ENCODE measurements at places on chromosomes 2 and 18.

DNA sequence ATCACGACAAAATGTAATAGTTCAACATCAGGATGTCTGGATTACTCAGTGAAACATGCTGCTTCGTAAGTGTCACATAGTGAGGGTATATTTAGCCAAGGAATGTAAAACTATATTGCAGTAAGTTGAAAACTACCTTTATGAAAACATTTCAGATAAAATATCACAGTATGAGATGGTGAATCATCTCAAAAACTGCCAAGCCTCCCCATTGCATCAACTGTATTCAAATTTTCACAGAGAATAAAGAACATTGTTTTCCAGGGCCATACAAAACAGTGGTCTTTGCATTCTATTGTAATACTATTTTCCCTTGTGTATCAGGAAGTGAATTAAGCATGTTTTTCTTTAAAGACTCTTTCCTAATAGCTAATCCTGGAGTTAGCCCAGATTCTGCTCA, 47.6 kb upstream of the MSTN start:
- no peak for DNase-seq

- DNase-seq: no peak
These were observed 47.6 kb downstream of the LONRF2 start for GRCh38 chr2:100274566-100275199.

DNA sequence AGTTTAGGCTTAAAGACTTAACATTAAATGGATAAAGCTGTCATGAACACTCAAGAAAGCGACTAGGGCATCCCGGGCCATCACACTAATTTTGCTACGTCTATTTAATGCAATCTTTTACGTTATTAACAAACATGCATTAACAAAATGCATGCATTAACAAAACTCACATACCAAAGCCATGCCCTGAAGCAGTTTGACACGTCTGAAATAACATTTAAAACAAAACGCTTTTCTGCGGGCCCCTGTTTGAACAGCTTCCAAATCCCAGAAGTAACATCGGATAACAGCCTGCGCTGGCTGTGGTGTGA, 458 bp downstream of the B4GALT6 start:
- DNase-seq: no peak

DNA sequence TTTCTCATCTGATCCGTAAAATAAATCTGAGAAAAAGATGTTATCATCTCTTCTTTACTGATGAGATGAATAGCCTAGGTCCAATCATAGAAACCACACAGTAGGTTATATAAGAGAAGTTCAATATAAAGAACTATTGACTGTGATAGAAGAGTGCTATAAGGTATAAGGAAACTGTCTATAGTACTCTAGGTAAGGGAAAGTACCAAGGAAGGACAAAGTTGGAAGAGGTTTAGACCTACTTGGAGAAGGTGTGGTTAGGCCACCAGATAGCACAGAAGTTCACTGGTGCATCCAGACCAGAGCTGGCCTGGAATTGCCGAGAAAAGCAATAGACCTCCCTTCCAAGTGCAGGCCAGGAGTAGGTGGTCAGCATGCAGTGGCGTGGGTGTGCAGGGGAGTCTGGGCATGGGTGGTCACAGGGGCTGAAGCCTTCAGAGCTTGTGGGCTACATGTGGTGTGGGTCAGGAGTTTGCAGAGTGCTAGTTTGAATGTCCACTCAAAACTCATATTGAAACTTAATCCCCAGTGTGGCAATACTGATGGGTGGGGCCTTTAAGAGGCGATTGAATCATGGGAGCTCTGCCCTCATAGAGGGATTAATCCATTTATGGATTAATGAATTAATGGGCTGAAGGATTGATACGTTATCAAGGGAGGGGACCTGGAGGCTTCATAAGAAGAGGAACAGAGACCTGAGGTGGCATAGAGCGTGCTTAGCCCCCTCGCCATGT, 86.3 kb downstream of the ALPK2 start:
- no peak for DNase-seq

DNA sequence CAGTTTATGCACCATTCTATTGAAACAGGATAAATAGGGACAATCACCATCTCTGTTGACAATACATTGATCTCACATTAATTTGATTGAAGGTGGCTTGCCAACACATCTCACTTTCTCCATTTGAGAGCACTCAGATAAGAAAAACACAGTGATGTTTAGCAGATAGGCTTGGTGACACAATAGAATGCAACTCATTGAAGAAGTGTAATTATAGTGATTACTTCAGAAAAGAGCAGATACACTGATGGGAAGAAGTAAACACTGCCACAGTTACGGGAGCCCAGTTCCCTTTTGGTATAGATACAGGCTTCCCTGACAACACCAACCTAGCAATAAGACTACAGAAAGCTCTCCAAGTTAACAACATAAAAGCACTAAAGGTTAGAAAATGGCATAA, 89.1 kb downstream of the FIGN start:
- DNase-seq: no peak

DNA sequence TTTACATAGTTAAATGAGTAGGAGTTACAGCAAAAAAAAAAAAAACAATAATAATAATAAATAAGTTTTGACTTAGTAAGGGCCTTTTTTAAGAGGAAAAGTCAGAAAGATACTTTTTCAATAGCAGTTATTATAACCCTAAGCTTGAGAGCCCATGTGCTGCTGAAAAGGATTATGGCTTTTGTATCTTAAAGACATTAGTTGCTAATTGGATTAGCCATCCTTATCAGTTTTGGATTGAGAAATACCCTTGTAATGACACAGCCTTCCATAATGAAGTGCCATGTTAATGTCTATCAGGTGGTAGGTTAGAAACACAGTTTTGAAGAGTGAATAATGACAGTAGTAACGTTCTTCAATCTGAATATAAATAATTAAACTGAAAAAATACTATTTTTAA, 554.0 kb downstream of the RIT2 start:
- no peak for DNase-seq
